ENCODE measurements at places on chromosomes 5 and 9.

- no peak for DNase-seq
Observed at GRCh38 chr5:12292610-12293204, 388.5 kb upstream of the CTNND2 start.

GRCh38 chr5:135395451-135395850 lies 3.6 kb downstream of the MACROH2A1 start:
- no peak for DNase-seq

GRCh38 chr5:123155446-123155960 lies 66.5 kb downstream of the PRDM6 start:
- no peak for DNase-seq

DNA sequence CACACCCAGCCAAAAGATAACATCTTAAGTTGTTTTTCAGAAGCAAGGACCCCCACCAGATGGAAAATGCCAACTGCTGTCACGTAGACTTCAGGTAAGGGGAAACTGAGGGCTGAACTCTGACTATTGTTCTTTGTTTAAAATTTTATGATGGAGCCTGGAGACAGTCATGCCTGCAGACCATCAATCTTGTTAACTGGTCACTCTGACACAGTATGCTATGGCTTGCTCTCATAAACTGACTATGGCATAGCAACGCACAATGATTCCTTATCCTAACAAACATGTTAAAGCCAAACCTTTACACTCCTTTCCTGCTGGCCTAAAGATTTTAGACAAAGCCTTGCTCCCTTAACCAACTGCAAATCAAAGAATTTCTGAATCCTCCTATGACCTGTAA lies 43.6 kb upstream of the GOLM1 start:
- DNase-seq, result no peak

DNA sequence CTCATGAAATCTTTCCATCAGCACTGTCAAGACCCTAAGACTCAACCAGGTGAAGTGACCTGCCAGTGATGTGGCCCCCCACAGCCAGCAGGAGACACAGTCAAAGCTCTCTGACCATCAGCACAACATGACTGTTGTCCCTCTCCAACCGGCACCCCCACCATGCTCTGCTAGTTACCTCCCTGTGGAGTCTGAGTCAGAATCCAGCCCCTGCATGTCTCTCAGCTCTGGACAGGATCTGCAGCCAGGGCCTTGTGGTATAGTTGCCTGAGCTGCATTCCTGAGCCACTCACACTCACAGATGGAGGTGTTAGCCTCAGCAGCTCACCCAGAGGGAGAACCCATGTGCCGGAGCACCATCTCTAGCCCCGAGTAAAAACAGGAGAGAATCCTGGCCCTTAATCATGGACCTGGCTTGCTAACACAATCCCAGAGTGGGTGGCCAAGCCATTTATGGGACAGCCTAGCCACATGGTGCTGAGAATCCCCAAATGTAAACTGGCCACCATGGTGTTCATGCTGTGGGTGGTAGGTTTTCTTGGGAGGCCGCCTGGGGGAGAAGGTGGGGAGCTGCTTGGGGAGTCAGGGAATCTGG lies 237.8 kb downstream of the PAPPA start:
- no peak for DNase-seq
